ENCODE measurements at places on chromosomes 1 and 21. TPM values are rescaled to one million over a fixed set of nuclear protein-coding genes. Genes with fewer than 3 reads are reported as not detected.

The NBPF11 gene
- 12.4 TPM for total RNA-seq

The OR2T2 gene
- not detected for total RNA-seq

The ATP1A4 gene
- total RNA-seq: not detected

The SPRR2E gene
- not detected for total RNA-seq

The SPRR2G gene
- not detected for total RNA-seq

Measured in mucosa of descending colon (tissue), 3 donors.